ENCODE measurements at places on chromosomes 13 and 19. TPM values are rescaled to one million over a fixed set of nuclear protein-coding genes. Genes with fewer than 3 reads are reported as not detected.

DNA sequence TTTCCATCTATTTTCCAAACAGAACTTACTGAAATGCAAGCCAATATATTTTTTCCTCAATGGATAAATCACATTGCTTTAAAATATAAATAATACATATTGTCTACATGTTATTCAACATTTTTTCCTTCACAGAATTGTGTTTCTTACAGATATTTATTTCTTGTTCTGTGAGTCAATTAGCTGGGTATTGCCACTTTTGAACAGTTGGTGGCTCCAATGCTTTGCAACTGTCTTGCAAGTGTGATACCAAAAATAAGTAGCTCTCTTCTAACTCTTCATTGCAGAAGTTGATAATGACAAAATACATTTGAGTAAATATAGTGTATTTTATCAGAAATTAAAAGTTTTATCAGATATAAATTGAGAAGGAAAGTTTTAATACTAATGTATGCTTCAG, 17.1 kb upstream of the GPC5 start:
- DNase-seq = no peak

- DNase-seq = no peak
Observed at GRCh38 chr13:76019421-76020044, 383.4 kb downstream of the LMO7 start.

DNA sequence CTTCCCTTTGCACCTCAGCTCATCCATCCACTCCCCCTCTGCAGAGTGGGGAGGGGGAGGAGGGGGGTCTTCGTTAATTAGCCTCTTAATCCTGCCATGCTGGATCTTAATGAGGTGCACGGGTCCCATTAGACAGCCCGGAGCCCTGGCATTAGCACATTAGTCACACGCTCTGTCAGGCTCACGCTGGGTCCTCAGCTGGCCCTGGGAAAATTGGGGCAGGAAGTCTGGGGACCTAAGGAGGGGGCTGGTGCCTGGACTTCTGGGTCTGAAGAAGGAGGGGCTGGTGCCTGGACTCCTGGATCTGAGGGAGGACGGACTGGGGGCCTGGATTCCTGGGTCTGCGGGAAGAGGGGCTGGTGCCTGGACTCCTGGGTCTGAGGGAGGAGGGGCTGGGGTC, 444 bp upstream of the NCCRP1 start:
- DNase-seq = no peak

GRCh38 chr13:96898212-96898611, 96.1 kb downstream of the OXGR1 start:
- DNase-seq = no peak

DNA sequence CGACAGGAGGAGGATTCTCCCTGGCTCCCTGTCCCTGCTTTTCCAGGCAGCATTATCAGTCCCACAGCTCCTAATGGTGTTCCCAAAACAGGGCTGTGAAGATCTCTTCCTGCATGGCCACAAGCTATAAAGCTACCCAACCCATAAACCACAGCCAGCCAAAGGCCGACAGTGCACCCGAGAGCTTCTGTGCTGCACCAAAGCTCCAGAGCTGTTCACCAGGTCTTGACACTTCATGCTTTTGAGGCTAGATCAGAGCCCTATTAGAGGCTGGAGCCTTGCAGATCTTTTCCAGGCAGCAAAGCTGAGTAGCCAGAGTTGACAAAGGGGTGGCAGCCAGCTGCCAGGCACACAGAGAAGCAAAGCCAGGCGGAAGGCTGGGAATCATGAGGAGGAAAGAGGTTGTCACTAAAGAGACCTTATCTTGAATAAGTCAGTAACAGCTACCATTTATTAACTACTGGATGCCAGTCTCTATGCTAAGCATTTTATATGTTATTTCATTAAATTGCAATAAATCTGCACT, 180.4 kb downstream of the KATNAL1 start:
- DNase-seq = no peak

- DNase-seq = no peak
Observed at GRCh38 chr13:92473765-92474475, 752.7 kb upstream of the GPC6 start.

GRCh38 chr13:99987154-99988019, 5.8 kb downstream of the ZIC2 start:
- no peak for DNase-seq

- DNase-seq = no peak
Observed at GRCh38 chr19:45934551-45935230, 20.1 kb upstream of the NANOS2 start.

- DNase-seq = peak; percentile 78
Observed at GRCh38 chr19:3665681-3666544, 34.4 kb downstream of the PIP5K1C start.

- peak; percentile 61 for DNase-seq
Observed at GRCh38 chr19:47227352-47228167, 3.4 kb downstream of the BBC3 start.

DNA sequence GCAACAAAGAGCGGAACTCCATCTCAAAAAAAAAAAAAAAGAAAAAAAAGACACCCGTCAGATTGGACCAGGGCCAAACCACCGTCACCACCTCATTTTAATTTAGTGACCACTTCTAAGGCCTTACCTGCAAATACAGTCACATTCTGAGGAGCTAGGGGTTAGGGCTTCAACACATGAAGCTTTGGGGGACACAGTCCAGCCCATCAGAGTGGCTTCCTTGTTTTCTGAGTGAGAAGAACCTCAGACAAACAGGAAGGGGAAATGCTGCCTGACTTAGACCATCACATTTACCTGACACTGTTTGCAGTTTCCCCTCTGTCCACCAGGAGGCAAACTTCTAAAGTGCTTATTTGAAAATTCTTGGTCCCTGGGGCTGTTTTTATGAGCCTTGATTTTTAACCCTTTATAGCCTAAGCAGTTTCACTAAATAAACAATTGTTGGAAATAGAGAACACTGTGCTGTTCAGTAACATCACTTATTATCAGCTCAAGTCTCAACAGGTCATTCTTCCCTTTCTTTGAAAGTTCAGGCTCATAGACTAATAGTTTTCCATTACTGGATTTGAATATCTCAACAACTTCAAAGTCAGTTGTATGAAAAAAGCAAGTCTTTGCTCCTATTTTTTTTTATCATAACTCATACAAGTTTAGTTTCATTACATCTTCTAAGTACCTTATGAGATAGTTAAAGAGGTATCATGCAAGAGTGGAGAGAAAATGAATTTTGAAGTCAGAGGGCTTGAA, 74.9 kb upstream of the WASF3 start:
- DNase-seq = peak; percentile 77

- DNase-seq = peak; percentile 99
Observed at GRCh38 chr19:2041683-2042484, 9.2 kb downstream of the MKNK2 start.

- DNase-seq = no peak
Observed at GRCh38 chr13:67620665-67621064, 390.5 kb upstream of the PCDH9 start.

DNA sequence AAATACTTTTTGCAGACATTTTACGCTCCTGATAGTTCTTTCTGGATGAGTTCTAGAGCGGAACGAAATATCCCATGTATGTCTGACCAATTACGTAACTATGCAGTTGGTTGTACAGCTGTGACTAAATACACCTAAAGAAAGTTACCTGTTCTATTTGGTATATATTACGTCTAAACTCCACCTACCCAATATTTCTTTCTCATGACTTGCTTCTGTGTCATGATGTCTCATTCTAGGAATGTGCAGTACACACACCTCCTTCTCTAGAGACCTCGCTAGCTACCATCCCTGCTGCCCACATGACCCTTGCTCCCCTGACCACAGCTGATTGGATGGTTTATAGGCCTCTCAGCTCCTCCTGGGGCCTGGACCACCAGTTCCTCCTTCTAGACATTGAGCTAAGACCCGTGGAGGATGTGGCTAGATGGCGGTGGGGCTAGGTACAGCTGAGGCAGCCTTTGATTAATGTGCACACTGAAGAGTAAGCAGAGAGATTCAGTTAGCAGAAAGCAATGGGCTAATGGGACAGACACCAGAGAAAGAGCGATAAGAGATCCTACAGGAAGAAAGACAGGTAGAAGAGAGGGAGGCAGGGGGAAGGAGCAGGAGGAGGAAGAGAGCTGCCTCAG, 422.1 kb downstream of the COG6 start:
- no peak for DNase-seq

The PRRG2 gene
- total RNA-seq = 1.1 TPM

The MYO1F gene
- 366 TPM for total RNA-seq

The TNFRSF19 gene
- total RNA-seq = 0.10 TPM

The SLC25A41 gene
- 0.55 TPM for total RNA-seq

The ODAD3 gene
- total RNA-seq = not detected

The PTPRH gene
- total RNA-seq = not detected

The CD79A gene
- total RNA-seq = 2.9 TPM

The ZNF835 gene
- total RNA-seq = 1.4 TPM

The CYP4F2 gene
- not detected for total RNA-seq
